Right lobe of liver (tissue), 6 donors: ENCODE measurements at places on chromosomes 4 and X. TPM values are rescaled to one million over a fixed set of nuclear protein-coding genes. Genes with fewer than 3 reads are reported as not detected.

The OTUD5 gene
- 22.0 TPM for total RNA-seq

The CSAG1 gene
- total RNA-seq: not detected

The IL15 gene
- total RNA-seq: 1.4 TPM

The CSN1S1 gene
- not detected for total RNA-seq

The SYTL5 gene
- 2.9 TPM for total RNA-seq

The SPANXB1 gene
- not detected for total RNA-seq

The CT45A5 gene
- total RNA-seq: not detected

The ACSL4 gene
- 1.8 TPM for total RNA-seq

The UGT2B10 gene
- total RNA-seq: 24.5 TPM

The CENPVL1 gene
- not detected for total RNA-seq

The TCEAL7 gene
- 0.34 TPM for total RNA-seq

The POU3F4 gene
- not detected for total RNA-seq

The HHIP gene
- 4.7 TPM for total RNA-seq

The SPIN2B gene
- 4.4 TPM for total RNA-seq

The GCNA gene
- total RNA-seq: 1.1 TPM

The PF4V1 gene
- total RNA-seq: not detected

The PDGFRA gene
- 14.1 TPM for total RNA-seq

The RAB33A gene
- total RNA-seq: 0.20 TPM

The MSL3 gene
- total RNA-seq: 6.4 TPM

The CCDC149 gene
- total RNA-seq: 4.5 TPM

The OTUD4 gene
- total RNA-seq: 16.6 TPM

The NWD2 gene
- not detected for total RNA-seq

The RASGEF1B gene
- 22.9 TPM for total RNA-seq

The C4orf50 gene
- total RNA-seq: not detected

The SPANXN2 gene
- total RNA-seq: not detected

The CXCL13 gene
- total RNA-seq: 9.3 TPM

The HCCS gene
- total RNA-seq: 13.1 TPM

The USP17L27 gene
- total RNA-seq: not detected

The MND1 gene
- not detected for total RNA-seq

The BEND2 gene
- not detected for total RNA-seq

The FMR1NB gene
- total RNA-seq: not detected

The UBQLN2 gene
- total RNA-seq: 14.8 TPM

The CHIC2 gene
- total RNA-seq: 16.9 TPM

The F8A2 gene
- not detected for total RNA-seq

The SUPT20HL2 gene
- not detected for total RNA-seq

The MAGIX gene
- total RNA-seq: 9.2 TPM

The GAGE10 gene
- not detected for total RNA-seq

The TLL1 gene
- total RNA-seq: 0.31 TPM

The ADGRG4 gene
- not detected for total RNA-seq

The DGAT2L6 gene
- not detected for total RNA-seq

The RHOXF2 gene
- not detected for total RNA-seq

The CLDN34 gene
- total RNA-seq: not detected

The GABRQ gene
- not detected for total RNA-seq

The CXCL11 gene
- 0.35 TPM for total RNA-seq

The VSIG1 gene
- total RNA-seq: not detected

The CAPN6 gene
- total RNA-seq: 0.12 TPM

The MID1 gene
- total RNA-seq: 2.2 TPM

The USP17L25 gene
- not detected for total RNA-seq

The EGF gene
- not detected for total RNA-seq

The CHM gene
- 8.8 TPM for total RNA-seq
